ENCODE measurements at places on chromosomes 2 and 18. TPM values are rescaled to one million over a fixed set of nuclear protein-coding genes. Genes with fewer than 3 reads are reported as not detected.

The ABCG8 gene
- 31.5 TPM for total RNA-seq

- H3K27ac ChIP-seq: no peak overlapping the region
- no peaks in the 10 kb centered on the region for H3K36me3 ChIP-seq
Observed at GRCh38 chr2:150293771-150294170, 193.7 kb downstream of the RND3 start.

The TDRD15 gene
- not detected for total RNA-seq

- H3K27me3 ChIP-seq: no peaks in the 10 kb centered on the region
- H3K36me3 ChIP-seq: no peaks in the 10 kb centered on the region
- DNase-seq: no peak
- no peak overlapping the region for H3K4me3 ChIP-seq
- no peaks in the 10 kb centered on the region for H3K4me1 ChIP-seq
Observed at GRCh38 chr18:37476182-37476581, 89.4 kb downstream of the CELF4 start.

DNA sequence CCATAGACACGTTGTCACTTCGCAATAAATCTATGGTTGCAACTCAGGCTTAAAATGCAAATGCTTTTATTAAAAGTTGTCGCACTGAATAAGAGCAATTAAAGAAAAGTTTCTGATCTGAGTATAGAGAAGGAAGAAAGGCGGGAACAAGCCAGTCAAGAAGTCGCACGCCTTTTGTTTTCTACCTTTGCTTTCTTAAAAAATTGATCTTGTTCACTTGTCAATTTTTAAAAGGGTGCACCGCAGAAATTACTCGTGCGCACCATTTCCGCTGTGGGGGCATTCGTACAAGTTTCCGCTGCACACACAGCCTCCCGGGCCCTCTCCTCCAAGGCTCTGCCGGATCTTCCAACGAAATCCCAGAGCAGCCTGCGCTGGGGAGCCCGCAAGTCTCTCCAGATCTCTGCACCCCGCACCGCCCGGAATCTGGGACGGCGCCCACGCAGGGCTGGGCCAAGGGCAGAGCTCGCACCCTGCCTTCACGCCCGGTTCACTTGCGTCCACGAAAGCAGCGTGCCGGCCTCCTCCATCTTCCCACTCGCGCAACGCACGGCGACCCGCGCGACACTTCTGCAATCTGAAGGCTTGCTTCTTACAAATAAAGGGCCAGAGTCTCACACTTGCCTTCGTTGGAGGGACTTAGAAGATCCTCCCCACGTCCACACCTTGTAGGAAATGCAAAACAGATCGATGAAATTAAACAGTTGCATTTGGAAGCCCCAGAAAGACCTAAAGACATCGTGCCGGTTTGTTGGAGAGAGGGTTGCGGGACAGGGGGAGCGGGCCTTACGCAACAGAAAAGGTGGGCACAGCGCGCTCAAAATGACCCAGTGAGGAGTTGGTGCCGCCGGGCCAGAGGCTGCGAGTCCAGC, 2.6 kb upstream of the SALL3 start:
- H3K4me1 ChIP-seq: no peaks in the 10 kb centered on the region
- no peak overlapping the region for H3K4me3 ChIP-seq
- no peak for DNase-seq
- no peaks in the 10 kb centered on the region for H3K36me3 ChIP-seq
- H3K27me3 ChIP-seq: peaks cover 47% of the 10 kb centered on the region
- no peak overlapping the region for H3K27ac ChIP-seq

The ANKRD44 gene
- 33.0 TPM for total RNA-seq

The IL1RN gene
- 42.7 TPM for total RNA-seq

GRCh38 chr2:128361376-128362131, 42.9 kb upstream of the HS6ST1 start:
- H3K36me3 ChIP-seq: no peaks in the 10 kb centered on the region
- no peaks in the 10 kb centered on the region for H3K27me3 ChIP-seq
- H3K4me1 ChIP-seq: no peaks in the 10 kb centered on the region
- H3K27ac ChIP-seq: no peak overlapping the region
- DNase-seq: no peak

GRCh38 chr2:174259981-174260380, 11.6 kb upstream of the OLA1 start:
- no peak overlapping the region for H3K27ac ChIP-seq
- no peaks in the 10 kb centered on the region for H3K27me3 ChIP-seq
- no peaks in the 10 kb centered on the region for H3K4me1 ChIP-seq
- no peaks in the 10 kb centered on the region for H3K36me3 ChIP-seq
- no peak for DNase-seq

DNA sequence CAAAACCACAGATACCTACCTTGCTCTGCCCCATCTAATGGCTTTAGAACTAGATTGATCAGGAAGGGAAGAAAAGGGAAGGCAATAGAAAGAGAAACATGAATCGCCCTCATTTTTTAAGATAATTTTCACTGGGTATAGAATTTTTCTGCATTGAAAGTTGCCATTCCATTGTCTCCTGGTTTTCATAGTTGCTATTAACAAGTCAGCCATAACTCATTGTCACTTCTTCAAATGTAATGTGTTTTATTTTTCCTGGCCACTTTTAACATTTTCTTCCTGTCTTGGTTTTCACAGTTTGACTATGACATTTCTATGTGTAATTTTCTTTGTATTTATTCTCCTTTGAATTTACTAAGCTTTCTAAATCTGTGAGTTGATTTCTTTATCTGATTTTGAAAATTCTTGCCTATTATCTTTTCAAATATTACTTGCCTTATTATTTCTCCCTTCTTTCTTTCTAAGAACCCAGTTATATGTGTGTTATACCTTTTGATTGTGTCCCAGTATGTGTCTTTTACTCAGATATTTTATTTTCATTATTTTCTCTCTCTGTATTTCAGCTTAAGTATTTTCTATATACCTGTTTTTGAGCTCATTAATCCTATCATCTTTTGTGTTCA, 85.5 kb upstream of the GLI2 start:
- H3K27me3 ChIP-seq: no peaks in the 10 kb centered on the region
- no peaks in the 10 kb centered on the region for H3K4me1 ChIP-seq
- no peak overlapping the region for H3K27ac ChIP-seq
- no peak for DNase-seq
- H3K36me3 ChIP-seq: no peaks in the 10 kb centered on the region

The CDK15 gene
- 1.0 TPM for total RNA-seq

The ARL5A gene
- 43.7 TPM for total RNA-seq

The HDHD2 gene
- 24.3 TPM for total RNA-seq

- H3K4me1 ChIP-seq: no peaks in the 10 kb centered on the region
- H3K4me3 ChIP-seq: no peak overlapping the region
- no peaks in the 10 kb centered on the region for H3K36me3 ChIP-seq
- DNase-seq: no peak
- H3K27me3 ChIP-seq: no peaks in the 10 kb centered on the region
- no peak overlapping the region for H3K27ac ChIP-seq
Observed at GRCh38 chr2:207991944-207992343, 33.4 kb downstream of the PLEKHM3 start.

- H3K27ac ChIP-seq: no peak overlapping the region
- H3K27me3 ChIP-seq: no peaks in the 10 kb centered on the region
- no peak for DNase-seq
- no peaks in the 10 kb centered on the region for H3K4me1 ChIP-seq
Observed at GRCh38 chr2:3601561-3602271, 6.8 kb downstream of the COLEC11 start.

GRCh38 chr2:84906900-84907714, 1.7 kb downstream of the TMSB10 start:
- no peaks in the 10 kb centered on the region for H3K36me3 ChIP-seq
- peaks cover 5% of the 10 kb centered on the region for H3K4me1 ChIP-seq
- peak; percentile 72 for DNase-seq

GRCh38 chr2:14633061-14633460, 544 bp downstream of the LRATD1 start:
- no peaks in the 10 kb centered on the region for H3K27me3 ChIP-seq
- no peaks in the 10 kb centered on the region for H3K36me3 ChIP-seq
- peak; percentile 73 for DNase-seq
- no peaks in the 10 kb centered on the region for H3K4me1 ChIP-seq
- peak overlapping the region; percentile 79 for H3K4me3 ChIP-seq
- H3K27ac ChIP-seq: peak overlapping the region; percentile 70

The SCN9A gene
- total RNA-seq: 8.6 TPM

- no peak for DNase-seq
- H3K4me3 ChIP-seq: no peak overlapping the region
- H3K27ac ChIP-seq: no peak overlapping the region
- H3K27me3 ChIP-seq: no peaks in the 10 kb centered on the region
Observed at GRCh38 chr2:180910831-180911665, 69.4 kb upstream of the UBE2E3 start.

- H3K36me3 ChIP-seq: no peaks in the 10 kb centered on the region
- H3K27ac ChIP-seq: peak overlapping the region; percentile 78
- no peak overlapping the region for H3K4me3 ChIP-seq
- DNase-seq: no peak
Observed at GRCh38 chr2:136204971-136205370, 87.0 kb upstream of the CXCR4 start.

DNA sequence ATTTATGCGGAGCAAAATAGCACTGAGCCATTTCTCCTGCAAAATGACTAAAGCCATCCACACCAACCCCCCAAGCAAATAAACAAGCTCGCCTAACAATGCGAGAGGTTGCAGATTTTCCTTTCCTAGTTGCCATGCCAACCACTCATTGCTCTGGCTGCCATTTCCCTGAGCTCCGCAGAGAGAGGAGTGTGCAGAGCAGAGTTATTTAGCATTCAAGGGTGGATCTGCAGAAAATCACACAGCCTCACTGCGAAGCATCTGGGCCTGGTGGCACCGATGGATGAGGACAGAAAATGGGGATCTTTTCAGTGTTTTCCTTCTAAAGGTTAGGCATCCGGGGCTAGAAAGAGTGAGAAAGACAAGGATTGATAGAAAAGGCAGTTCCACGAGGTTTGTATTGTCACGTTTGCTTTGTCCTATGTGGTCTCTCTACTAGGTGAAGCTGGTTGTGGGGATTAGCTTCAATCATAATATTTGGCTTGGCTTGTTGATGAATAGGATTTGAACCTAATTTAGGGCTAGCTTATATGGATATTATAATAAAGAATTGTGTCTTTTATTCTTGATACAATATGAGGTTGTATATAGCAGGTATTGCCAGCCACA, 110.2 kb upstream of the UNC80 start:
- no peak for DNase-seq
- H3K27me3 ChIP-seq: no peaks in the 10 kb centered on the region
- no peaks in the 10 kb centered on the region for H3K36me3 ChIP-seq
- H3K4me3 ChIP-seq: no peak overlapping the region
- H3K4me1 ChIP-seq: no peaks in the 10 kb centered on the region
- H3K27ac ChIP-seq: no peak overlapping the region

The RESP18 gene
- total RNA-seq: not detected

The GRP gene
- total RNA-seq: not detected

DNA sequence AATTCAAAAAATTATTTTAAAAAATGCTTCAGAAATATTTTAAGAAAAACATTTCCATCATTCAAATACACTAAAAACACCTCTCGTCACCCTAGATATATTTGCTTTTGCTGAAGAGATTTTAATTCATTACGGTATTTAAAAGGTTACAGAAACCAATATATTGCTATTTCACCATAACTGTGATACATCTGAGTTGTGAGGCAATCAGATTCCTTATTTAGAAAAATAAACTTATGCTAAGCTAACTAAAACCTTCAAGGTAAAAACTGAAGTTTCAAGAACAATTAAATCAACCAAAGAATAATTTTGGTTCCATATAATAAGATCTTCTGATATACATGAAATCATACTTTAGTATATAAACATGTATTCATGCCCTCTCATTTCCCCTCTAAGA, 32.8 kb downstream of the PELI1 start:
- H3K36me3 ChIP-seq: peaks cover 12% of the 10 kb centered on the region
- H3K4me3 ChIP-seq: no peak overlapping the region
- no peak for DNase-seq
- H3K27me3 ChIP-seq: no peaks in the 10 kb centered on the region
- peaks cover 22% of the 10 kb centered on the region for H3K4me1 ChIP-seq
- H3K27ac ChIP-seq: no peak overlapping the region

- no peaks in the 10 kb centered on the region for H3K4me1 ChIP-seq
- no peak overlapping the region for H3K27ac ChIP-seq
- H3K27me3 ChIP-seq: no peaks in the 10 kb centered on the region
Observed at GRCh38 chr18:44594799-44595467, 85.8 kb upstream of the SETBP1 start.

The ANKRD62 gene
- total RNA-seq: not detected

The RTTN gene
- 28.1 TPM for total RNA-seq

DNA sequence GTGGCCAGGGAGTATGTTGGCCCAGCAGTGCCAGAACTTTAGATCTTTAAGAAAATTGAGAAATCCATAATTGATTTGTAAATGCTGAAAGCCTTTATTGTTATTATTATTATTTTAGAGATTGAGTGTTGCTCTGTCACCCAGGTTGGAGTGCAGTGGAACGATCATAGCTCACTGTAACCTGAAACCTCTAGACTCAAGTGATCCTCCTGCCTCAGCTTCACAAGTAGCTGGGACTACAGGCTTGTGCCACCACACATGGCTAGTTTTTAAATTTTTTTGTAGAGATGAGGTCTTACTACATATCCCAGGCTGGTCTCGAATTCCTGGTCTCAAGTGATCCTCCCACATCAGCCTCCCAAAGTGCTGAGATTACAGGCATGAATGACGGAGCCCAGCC, 143.2 kb upstream of the CCDC68 start:
- no peaks in the 10 kb centered on the region for H3K36me3 ChIP-seq
- DNase-seq: no peak
- no peaks in the 10 kb centered on the region for H3K4me1 ChIP-seq
- peak overlapping the region; percentile 25 for H3K27ac ChIP-seq
- no peaks in the 10 kb centered on the region for H3K27me3 ChIP-seq
- H3K4me3 ChIP-seq: no peak overlapping the region

The ACTR1B gene
- 151 TPM for total RNA-seq

DNA sequence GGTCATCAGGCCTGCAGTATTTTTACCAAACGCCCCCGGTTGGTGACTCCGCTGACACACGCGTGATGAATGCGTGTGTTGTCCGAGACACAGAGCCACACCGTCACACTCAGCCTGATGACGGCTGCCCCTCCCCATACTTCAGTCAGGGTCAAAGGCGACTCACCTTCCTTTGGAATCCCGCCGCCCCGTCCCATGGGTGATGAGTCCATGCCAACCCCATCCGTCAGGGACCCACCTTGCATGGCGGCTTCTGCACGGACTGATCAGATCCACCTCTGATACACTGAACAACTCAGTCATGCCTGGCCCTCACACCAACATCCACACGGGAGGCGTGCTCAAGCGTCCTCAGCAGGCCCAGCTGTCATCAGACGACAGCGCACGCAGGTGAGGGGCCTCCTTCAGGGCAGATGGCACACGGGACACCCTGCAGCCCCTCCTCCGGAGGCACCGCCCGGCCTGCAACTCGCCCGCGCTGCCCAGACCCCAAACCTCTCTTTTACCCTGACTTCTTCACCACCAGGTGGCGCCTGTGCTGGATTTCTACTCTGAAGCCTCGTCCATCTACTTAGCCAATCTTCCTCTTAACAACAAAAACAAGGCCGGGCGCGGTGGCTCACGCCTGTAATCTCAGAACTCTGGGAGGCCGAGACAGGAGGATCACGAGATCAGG, 89.2 kb downstream of the ZNF516 start:
- no peak overlapping the region for H3K27ac ChIP-seq
- no peak for DNase-seq
- H3K4me1 ChIP-seq: no peaks in the 10 kb centered on the region
- no peaks in the 10 kb centered on the region for H3K27me3 ChIP-seq
- no peak overlapping the region for H3K4me3 ChIP-seq

Data from Peyer's patch (tissue), 4 donors.